ENCODE measurements at places on chromosomes 2 and 18.

GRCh38 chr2:30800159-30800558 lies 7.1 kb downstream of the CAPN13 start:
- DNase-seq, result no peak

GRCh38 chr2:136284226-136285119 lies 166.5 kb upstream of the CXCR4 start:
- no peak for DNase-seq

DNA sequence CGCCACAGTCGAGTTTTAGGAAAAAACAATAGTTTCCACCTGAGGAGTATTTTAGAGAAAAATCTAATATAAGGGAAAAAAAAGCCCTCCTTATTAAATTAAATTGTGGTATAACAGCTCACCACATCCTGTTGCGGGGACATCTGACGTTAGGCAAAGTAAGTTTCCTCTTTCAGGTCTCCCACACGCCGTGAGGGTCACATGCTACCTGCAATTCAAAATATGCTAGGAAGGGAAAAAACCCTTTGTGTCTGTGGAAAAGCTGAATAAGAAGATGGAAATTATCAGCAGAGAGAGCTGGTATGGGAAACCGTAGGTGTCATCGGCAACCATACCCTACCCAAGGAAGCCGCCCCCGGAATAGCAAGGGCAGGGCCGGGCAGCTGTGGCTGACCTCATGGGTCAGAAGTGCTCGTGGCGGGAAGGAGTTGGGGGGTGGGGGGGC lies 128.0 kb downstream of the NFATC1 start:
- DNase-seq, result no peak

- DNase-seq, result no peak
These were observed 76.6 kb downstream of the TLK1 start for GRCh38 chr2:171084128-171084527.

DNA sequence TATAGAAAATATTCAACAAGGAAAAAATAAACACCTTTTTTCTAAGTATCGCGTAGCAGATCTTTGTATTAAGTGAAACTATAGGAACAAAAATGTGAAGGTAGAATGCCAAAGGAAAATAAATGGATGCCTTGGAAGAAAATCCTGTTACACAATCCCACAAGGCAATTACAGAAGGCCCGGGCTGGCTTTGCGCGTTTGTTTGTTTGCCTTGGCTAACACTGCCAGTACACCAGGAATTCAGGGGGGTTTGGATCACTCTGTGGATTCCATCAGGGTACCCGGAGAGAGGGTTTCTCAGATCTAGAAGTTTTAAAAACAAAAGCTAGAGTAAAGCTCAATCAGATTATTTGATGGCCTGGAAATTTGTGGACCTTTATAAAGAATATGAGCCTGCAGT lies 478.3 kb downstream of the FBXO15 start:
- no peak for DNase-seq

- no peak for DNase-seq
These were observed 401.6 kb upstream of the TNP1 start for GRCh38 chr2:217261452-217261851.

DNA sequence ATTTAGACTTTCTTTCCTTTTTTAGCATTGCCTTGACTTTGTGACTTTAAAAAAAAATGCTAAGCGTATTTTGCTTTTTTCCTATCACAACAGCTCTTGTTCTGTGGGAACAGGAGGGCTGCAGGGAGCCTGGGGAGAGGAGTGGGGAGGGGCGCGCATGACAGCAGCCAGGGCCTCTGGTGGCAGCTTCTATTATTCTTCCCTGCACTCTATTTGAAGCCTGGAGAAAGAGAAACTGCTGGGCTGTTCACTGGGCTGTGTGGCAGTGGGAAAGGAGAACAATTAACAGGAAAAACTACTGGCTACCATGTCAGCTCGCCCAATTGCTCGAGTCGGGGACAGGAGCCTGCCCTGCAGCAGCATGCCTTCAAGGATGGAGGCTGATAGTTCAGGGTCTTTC lies 119.0 kb upstream of the ZBTB14 start:
- DNase-seq, result no peak

DNA sequence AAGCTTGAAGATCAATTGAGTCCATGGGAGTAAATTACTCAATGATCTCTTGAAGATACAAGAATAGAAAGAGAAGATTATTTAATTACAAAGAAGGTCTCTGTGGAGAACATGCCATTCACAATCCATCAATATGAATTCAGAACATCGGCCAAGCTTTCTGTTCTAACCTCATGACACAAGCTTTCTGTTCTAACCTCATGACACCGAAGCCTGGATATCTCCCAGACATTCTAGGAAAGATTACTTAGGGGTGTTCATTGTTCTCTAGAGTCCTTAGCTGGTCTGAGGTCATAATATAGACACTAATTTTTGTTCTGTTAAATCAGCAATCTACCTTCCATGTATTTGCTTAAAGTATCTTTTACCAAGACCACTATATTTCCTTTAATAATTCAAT lies 95.5 kb downstream of the RDH14 start:
- DNase-seq, result no peak

- no peak for DNase-seq
These were observed 44.5 kb downstream of the ABHD3 start for GRCh38 chr18:21660078-21660477.

DNA sequence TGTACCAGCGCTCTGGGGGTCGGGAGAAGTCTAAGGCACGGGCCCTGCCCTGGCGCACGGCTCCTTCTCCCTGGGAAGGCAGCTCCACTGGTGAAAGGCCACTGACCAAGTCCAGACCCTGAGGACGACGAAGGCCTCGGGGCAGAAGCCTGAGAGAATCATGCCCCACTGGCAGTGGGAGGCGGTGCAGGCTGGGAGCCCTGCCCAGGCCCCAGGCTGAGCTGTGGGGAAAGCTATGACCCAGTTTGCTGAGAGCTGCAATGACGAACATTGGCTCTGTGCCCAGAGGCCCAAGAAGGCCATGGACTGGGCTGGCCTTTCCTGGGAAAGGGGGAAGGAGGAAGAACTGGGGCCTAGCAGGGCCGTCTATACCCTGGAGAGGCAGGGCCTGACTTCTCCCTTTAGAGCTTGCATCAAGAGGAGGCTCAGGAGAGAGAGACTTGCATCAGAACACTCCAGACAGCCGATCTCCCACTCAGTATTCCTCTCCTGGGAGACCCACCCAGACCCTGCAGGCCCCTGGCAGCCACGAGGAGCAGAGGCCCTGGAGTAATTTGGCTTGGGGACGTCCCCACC lies 32.9 kb downstream of the HS1BP3 start:
- DNase-seq, result peak; percentile 28

DNA sequence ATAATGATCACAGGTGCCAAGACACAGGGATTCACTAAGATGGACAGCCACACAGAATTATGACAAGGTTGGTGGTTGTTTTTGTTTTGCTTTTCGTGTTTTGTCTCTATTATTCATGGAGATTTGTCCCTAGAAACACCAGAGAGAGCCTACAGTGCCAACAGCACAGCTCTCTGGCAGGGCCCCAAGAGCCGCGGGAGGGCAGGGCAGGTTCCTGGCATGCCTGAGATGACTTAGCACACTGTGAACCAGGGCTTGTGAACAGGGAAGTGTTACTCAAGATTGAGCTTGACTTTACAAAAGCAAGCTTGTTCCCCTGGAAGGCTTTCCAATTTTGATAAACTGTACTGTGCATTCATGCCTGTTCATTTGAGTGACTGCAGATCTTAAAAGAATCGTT lies 437.4 kb upstream of the SALL3 start:
- DNase-seq, result no peak

DNA sequence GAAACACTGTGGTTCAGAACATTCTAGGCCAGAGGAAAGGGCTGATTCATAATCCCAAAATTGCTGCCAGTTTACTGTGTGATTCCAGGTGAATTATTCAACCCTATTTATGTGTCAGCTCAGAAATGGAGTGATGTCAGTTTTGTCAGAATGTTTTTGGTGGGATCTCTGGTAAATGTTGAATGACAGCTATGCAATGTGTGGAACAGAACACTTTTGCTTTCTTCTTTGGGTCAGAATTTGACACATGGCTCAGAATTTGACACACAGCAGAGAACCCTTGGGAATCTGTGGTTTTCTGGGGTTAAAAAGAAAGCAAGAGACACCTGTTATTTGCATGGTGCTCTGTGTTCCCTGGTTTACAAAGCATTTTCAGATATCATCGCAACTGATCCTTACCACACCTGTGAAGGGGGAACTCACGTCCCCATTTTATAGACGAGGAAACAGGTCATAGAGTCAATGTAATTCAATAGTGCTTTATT lies 1.6 kb upstream of the MTA3 start:
- no peak for DNase-seq

DNA sequence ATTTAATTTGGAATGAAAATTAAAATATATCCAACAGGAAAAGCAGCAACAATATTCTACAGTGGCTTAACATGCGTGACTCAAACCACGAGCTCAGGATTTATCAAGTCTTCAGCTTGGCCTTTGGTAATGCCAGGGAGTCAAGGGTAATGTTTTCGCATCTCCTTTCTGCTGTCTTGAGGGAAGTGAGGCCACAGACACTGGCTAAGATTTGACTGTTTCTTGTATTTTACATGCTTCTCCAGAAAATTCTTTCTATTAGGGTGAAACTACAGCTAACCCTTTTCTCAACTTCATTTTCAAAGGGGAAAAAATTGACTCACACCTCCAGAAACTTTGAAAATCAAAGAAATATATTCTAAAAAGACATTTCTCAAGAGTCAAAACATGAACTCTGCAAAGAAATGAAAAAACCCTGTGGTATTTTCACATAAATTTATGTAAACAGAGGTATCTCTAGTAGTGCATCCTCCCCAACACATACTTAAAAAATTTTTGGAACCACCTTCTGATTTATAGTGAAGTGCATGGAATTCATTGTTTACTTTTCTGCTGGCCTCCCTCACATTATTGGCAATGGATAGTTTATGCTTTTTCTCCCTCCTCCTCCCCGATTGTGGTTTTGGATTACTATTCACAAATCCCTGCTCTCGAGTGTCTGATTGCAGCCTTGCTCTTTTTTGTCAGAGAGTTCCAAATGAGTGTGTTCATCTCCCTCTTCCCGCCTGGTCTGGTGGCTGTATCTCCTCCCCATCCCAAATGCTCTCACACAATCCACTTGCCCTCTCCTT lies 48.7 kb downstream of the DPP4 start:
- DNase-seq, result no peak

GRCh38 chr18:51861046-51861445 lies 479.0 kb upstream of the DCC start:
- no peak for DNase-seq

DNA sequence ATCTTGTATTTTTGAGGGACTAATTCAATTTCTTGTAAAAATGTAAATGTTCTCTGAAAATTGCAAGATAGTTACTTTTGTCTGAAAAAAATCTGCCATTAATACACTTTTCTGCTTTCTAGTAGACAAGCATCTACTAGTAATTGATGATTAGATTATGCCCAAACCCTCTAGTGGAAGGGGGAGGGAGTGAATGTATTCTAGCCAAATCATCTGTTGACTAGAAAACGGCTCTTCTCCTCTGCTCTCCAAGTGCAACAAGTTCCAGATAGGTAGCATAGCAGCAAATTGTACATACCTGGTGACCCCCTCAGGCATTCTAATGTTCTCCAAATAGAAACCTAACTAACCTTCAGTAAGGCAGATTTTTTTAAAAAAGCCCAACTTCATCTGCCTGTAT lies 58.6 kb downstream of the RELCH start:
- no peak for DNase-seq

DNA sequence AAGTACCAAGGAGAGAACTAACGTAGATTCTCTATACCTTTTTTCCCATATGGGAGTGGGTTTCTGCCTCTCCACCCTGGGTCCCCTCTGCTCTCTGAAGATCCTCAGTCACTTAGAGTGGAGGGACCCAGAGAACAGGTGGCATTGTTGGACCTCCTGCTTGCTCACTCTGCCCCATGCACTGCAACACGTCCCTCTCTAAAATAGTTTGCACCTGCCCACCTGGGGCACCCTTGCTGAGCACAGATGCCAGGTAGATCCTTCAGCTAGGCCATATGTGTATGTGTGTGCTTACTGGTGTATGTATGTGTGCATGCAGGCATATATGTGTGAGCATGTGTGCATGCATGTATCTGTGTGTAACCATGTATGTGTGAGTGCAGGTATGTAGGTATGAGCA lies 2.2 kb downstream of the IL36RN start:
- no peak for DNase-seq

DNA sequence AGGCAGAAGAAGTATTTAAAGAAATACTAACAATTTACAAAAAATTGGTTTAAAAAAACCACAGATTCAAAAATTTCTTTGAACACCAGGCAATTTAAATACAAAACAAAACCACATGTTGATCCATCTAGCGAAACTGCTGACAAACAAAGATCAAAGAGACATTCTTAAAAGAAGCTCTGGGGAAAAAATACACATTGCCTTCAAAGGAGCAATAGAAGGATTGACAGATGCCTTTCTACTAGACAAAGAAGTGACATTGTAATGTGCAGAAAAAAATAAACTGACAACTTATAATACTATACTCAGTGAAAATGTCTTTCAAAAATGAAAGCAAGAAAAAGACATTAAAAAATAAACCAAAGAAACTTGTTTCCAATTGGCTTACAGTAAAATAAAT lies 12.6 kb upstream of the EIF2AK3 start:
- no peak for DNase-seq

DNA sequence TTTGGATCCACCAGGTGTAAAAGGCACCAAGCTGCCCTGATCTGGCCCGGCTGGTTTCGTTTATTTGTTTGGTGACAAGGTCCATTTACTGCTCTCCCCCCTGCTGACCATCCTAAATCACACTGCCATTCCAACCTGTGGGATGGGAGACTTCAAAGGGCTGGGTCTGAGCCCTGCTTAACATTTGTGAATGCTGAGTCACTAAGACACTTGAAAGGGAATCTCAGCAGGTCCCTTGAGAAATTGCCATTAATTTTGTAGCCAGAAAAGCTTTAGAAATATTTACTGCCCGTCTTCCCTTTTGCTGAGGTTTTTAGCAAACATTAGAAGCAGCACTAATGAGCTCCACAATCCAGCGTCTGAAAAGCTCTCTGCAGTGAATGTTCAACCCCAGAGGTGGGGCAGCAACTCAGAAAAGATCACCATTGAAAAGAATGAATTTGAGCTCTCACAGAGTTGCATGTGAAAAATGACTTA lies 133.8 kb downstream of the ARL4C start:
- DNase-seq, result peak; percentile 62

DNA sequence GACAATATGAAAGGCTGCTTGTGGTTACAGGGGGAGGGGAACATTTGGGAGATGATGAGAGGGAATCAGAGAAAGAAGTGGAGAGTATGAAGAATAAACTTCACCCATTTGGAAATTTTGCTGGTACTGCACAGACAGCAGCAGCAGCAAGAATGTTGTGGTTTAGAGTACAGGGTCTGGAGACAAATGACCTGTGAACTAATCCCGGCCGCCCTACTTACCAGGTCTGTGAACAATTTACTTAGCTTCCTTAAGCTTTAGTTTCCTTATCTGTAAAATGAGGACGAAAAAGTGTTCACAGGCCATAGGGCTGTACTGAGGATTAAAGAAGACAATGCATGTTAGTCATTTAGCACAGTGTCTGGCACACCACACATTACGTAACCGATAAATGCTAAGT lies 685.4 kb upstream of the CELF4 start:
- no peak for DNase-seq

- DNase-seq, result no peak
These were observed 1202.8 kb downstream of the CNTNAP5 start for GRCh38 chr2:125227843-125228392.

- peak; percentile 95 for DNase-seq
These were observed 550.2 kb upstream of the SETBP1 start for GRCh38 chr18:44130376-44130942.

GRCh38 chr2:237726401-237726830 lies 72.2 kb upstream of the RBM44 start:
- peak; percentile 95 for DNase-seq
